CD4-positive, alpha-beta T cell treated with Interleukin-4 for 4 hours (primary cell): ENCODE measurements at places on chromosomes 3 and 15.
A peak's percentile ranks its signal among the peaks of the same experiment; 100 is the strongest.

DNA sequence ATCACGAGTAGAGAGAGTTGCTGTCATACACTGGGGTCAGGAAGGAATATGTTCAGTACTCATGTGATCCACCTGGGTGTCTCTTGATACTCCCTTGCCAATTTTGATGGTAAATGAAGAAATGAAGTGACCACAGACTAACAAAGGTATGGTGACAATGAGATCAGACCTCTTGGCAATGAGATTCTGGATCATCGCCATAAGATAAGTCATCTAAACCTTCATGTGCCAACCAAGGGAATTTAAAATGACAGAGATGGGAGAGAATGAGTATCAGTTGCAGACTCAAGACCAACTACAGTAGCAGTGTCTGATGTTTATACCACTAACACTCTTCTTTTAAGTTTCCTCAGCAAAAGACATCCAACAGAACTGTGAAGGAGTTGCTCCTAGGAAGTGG lies 601.0 kb downstream of the MECOM start:
- DNase-seq = no peak

GRCh38 chr15:47961401-47962090 lies 159.2 kb upstream of the SLC24A5 start:
- peak; percentile 1 for DNase-seq

DNA sequence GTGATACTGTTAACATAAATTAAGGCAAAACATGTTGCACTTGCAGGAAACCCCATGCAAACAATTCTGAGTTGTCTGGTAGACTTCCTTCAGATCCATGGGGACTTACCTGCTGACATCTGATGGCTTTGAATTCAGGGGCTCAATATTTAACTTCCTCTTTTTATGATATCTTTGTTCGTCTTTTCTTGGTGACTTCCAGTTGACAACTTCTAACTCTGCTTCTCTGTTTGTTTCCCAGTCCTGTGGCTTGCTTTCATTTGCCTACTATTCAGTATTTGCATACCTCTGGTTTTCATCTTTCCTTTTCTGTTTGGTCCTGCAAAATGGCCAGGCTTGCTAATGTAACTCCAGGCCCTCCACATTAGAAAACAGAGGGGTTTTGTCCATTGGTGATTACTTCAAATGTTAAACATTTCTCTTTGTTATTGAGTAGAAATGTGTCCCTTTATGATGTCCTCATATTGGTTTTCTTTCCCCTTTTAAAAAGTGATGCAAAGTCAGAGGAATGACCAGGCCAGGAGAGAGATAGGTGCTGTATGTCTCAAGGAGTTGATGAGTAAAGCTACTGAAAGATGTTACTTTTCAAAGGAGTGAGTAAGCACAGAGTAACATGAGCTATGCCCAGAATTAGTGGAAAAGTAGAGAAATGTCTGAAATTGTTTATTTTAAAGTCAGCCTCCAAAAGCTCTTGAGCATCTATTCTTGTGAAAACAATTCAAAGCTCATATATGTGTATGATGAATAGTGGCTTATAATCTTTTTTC lies 335.9 kb downstream of the LPP start:
- no peak for DNase-seq

DNA sequence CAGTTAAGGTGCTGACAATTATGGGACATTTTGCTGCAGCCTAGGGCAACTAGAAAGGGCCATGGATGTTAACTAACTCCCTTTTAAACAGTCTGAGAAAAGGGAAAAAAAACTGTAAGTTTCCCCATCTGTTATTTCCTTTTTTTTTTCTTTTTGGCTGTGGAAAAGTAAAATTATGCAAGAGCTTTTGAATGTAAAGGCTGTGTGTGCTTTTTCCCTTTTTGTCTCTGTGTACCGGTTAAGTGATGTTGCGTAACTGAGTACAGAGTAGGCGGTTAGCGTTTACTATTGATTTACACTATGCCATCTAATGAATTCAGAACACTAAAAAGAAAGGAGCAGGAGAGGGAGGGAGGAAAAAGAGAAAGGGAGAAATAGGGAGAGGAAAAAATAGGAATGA lies 403.6 kb downstream of the TIGIT start:
- no peak for DNase-seq

GRCh38 chr3:166444336-166444735 lies 607.1 kb upstream of the BCHE start:
- no peak for DNase-seq

DNA sequence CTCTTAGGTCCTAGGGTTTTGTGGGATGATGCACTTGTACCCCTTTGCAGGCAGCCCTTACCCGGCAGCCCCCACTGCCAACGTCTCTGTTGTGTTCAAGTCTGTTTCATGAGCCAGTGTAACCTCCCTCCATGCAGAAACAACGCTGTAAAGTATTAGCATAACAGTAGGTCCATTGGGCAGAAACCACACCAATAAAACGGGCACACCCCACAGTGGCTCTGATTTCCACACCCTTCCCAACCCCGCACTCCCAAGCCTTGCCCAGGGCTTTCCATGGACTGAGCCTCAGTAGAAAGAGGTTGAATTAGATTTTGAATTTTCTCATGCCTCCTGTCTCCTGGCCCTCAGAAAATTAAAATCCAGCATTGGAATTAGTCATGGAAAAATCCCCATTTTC lies 124.5 kb downstream of the CACNA1D start:
- DNase-seq = no peak

- no peak for DNase-seq
These were observed 58.8 kb downstream of the TBC1D5 start for GRCh38 chr3:17683542-17684207.

- no peak for DNase-seq
These were observed 696.9 kb downstream of the ZNF385D start for GRCh38 chr3:21054064-21054463.

GRCh38 chr3:126354776-126355175 lies 2.4 kb downstream of the KLF15 start:
- DNase-seq = no peak

- peak; percentile 73 for DNase-seq
These were observed 582 bp upstream of the SLCO3A1 start for GRCh38 chr15:91852741-91853510.

GRCh38 chr3:4525560-4526223 lies 32.5 kb downstream of the ITPR1 start:
- no peak for DNase-seq

GRCh38 chr15:73941044-73941443 lies 14.8 kb downstream of the LOXL1 start:
- no peak for DNase-seq

DNA sequence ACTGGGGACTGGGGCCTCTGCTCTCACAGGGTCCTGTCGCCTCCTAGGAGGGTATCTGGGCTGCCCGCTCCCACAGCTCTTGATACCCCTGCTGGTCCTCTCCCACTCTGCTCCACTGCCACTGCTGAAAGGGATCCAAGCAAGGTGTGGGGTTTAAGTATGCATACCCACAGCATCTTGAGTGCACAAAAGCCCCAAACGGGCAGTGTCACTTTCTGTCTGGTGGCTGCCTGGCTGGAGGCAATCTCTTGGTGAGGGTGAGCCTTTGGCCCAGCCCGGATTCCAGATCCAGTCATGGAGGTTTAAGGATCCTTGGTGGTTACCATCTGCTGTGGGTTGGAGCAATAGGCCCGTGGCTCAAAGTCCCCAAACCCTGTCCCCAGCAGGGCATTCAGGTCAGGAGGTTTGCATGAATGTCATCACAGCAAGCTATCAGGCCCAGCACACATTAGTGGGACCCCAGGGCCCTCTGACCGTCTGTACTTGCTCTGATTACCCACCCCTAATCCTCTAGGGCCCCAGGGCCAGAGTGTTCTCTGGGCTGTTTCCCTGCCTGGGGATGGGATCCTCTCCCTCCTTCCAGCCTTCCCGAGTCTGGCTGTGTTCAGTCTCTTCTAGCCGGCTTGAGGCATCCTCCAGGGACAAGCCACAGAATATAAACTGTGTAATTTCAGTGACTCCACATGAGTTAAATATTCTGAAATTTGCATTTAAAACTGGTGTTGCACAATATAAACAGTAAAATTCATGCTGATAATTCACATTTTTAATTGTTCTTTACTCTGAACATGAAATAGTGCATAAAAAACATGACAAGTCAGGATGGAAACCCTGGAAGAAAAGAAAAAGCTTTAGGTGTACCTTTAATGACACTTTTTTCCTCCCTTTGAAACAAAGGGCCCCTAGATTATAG lies 4.9 kb upstream of the TJP1 start:
- no peak for DNase-seq

- DNase-seq = no peak
These were observed 134.4 kb downstream of the CACNA1D start for GRCh38 chr3:53628536-53629401.

DNA sequence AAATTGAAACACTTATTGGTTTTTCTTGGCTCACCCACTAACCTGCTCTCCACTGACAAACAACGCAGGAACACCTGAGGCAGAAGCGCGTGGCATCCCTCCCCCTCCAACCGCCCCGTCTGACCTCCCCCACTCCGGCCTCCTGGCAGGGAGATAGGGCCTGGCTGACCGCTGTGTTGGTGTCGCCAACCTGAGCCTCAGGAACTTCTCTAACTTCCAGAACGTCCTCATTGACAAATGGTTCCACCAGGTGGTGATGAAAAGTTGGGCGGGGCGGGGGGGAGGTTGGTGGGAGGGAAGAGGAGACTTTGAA lies 22.8 kb downstream of the IL17RD start:
- no peak for DNase-seq

DNA sequence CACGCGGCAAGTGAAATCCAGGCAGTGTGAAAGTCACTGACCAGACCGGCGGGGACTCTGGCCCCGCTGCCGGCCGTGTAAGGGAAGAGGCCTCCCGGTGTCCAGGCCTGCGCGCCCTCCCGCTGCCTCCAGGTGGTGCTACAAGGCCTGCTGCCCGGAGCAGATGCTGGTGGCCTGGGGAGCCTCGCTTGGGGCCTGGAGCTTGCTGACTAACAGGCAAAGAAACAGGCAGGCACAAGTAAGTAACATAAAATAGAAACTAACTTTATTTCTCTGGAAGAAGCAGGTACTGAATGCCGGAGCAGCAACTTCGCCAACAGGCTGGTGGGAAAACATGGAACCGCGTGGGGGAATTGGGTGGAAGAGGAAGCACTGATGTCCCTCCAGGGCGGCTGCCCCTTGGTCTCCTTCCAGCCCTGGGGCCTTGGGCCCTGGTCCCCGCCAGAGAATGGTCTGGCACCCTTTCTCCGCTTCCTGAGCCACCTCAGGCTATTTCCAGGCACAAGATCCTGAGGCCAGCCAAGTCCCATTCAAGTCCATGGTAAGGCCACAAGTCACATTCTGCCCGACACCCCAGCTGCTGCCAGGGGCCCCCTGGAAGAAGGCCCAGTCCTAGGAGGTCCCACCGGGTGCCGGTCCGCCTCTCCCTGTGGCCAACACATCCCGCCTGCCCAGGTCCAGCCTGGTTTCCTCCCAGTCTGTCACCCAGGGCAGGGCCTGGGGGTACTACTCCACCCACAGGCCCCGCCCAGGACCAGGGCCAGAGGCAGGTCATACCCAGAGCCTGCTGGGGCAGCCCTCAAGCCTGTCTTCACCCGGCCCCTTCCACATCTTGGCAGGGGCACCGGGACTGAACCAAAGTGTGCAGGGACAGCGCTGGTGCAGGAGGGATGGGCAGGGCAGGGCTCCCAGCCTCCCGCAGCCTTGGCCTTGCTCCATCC lies 45.0 kb downstream of the TNK2 start:
- DNase-seq = peak; percentile 46

DNA sequence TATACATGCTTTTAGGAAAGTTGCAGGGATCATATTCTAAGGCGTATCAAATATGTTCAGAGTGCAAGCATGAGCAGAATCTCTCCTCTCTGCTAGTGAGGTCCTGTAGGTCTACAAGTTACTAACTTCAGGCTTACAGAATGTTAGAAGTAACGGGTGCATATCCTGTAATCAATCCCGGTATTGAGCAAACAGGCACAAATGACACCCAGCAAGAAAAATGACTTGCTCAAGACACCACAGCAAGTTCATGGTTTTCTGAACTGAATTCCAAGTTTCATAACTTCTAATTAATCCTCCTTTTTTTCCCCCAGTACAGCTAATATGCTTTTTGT lies 353.9 kb upstream of the TPRG1 start:
- no peak for DNase-seq

- DNase-seq = peak; percentile 70
These were observed 2.3 kb downstream of the CHRNA3 start for GRCh38 chr15:78618490-78618934.

- no peak for DNase-seq
These were observed 127.4 kb downstream of the ST8SIA2 start for GRCh38 chr15:92520914-92521623.

GRCh38 chr3:114730397-114730796 lies 416.7 kb downstream of the ZBTB20 start:
- no peak for DNase-seq

DNA sequence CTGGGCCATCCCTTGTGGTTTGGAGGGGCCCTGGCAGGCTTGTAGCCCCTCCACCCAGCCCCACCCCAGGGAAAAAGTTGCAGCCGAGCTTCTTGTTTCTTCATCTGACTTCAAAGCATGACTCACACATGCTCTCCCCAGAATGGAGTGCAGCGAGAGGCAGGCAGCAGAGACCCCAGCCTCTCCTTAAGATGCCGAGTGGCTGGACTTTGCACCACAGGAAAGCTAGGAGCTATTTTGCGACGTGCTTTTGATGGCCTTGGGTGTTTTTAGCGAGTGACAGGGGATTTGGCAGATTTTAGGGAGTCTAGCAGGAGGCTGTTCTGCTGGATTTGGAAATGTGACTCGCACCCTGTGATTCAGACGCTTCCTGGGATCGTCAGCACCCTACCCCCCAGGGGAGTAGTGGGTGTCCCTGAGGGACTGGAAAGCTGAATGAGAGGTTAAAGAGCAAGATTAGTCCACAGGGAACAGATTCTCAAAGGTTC lies 14.2 kb downstream of the BAHD1 start:
- no peak for DNase-seq

- DNase-seq = peak; percentile 65
These were observed 37.6 kb downstream of the VIPR1 start for GRCh38 chr3:42539871-42540714.

- no peak for DNase-seq
These were observed 76.0 kb downstream of the SLC12A8 start for GRCh38 chr3:125136515-125136914.

DNA sequence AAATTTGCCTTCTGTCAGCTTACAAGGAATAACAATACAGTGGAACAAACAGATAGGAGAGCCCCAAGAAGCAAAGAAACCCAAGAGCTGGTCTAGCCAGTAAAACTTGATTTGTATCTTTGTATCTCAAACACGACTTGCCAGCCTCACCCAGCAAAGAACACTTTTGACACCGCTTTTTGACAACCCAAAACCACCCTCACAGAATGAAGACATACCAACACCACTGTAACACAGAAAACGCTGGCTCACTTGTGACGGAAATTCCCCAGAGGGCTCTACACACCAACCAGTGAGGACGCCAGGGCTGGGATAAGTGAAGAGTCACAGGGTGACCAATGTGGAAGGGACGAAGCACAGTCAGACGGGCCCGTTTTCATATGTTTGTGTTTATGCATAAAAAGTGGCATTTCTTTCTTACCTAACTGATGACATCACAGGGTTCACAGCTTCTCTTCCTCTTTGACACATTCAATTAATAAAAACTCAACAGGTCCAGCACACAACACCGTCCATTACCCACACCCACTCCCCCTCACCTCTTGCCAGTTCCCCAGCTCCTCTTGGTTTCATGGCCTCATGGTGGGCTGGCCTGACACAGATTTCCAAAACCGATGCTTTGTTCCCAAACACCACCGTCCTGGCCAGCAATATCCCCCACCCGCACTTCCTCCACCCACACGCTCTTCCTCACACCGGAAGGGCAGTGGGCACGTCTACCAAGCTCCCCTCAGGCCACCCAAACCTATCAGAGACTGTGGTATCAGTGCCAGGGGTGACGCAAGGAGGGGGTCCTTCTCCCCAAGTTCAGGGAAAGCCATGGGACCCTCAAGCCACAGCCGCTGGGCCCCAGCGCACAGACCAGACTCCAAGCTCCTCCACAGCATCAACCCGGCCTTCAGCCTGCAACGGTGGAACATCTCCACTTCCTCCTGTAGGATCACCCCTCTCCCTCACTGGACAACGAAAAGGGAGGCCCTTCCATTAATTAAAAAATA lies 94.2 kb downstream of the ADAMTS17 start:
- DNase-seq = no peak
